ENCODE measurements at places on chromosomes 13 and 19. TPM values are rescaled to one million over a fixed set of nuclear protein-coding genes. Genes with fewer than 3 reads are reported as not detected.

Gene SH2D3A
- not detected for total RNA-seq

Gene ZNF681
- 1.2 TPM for total RNA-seq

Gene MCEMP1
- total RNA-seq, result 0.49 TPM

Gene DHDH
- not detected for total RNA-seq

Gene GPR4
- 0.55 TPM for total RNA-seq

Gene CCDC169
- 3.1 TPM for total RNA-seq

Gene PSG4
- total RNA-seq, result not detected

Gene INSL3
- total RNA-seq, result not detected

Gene ZNF284
- 3.6 TPM for total RNA-seq

Gene SOHLH2
- not detected for total RNA-seq

Gene MUC16
- total RNA-seq, result not detected

Gene FLT3
- 1.8 TPM for total RNA-seq

Gene ATP5F1D
- 101 TPM for total RNA-seq

Gene MEIOSIN
- not detected for total RNA-seq

Data from sigmoid colon (tissue), 7 donors.